ENCODE measurements at places on chromosomes 11 and 22.

GRCh38 chr11:102560555-102561011, 30.0 kb upstream of the MMP7 start:
- DNase-seq: peak; percentile 49

GRCh38 chr11:38598418-38598817, 2000.4 kb upstream of the RAG2 start:
- DNase-seq: no peak

DNA sequence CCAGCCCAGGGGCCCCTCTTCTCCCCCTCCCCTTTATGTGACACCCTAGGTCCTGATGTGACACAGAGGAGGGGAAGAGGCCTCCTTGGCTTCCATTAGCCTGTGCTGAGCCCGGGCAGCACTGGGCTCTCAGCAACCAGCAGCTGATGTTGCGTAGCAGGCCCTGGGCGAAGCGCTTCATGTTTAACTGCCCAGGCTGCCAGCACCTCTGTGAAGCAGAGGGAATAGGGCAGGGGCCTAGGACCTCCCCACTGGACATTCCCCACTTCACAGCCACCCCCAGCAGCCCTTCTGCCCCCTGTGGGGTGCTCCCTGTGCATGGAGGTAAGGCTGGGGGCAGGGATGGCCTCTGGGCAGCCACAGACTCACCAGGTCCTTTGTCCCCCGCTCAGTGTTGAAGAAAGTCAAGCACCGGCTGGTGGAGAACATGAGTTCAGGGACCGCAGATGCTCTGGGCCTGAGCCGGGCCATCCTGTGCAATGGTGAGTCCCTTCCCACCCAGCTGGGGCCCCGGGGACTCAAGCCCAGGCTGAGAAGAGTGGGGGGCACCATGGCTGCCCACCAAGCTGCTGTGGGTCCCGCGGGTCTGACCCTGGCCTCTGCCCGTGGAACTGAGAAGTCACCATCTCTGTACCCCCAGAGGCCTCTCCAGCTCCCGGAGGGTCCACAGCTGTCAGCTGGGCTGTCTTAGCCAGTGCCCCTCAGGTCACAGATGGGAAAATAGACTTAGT, 11.6 kb downstream of the PICK1 start:
- no peak for DNase-seq

DNA sequence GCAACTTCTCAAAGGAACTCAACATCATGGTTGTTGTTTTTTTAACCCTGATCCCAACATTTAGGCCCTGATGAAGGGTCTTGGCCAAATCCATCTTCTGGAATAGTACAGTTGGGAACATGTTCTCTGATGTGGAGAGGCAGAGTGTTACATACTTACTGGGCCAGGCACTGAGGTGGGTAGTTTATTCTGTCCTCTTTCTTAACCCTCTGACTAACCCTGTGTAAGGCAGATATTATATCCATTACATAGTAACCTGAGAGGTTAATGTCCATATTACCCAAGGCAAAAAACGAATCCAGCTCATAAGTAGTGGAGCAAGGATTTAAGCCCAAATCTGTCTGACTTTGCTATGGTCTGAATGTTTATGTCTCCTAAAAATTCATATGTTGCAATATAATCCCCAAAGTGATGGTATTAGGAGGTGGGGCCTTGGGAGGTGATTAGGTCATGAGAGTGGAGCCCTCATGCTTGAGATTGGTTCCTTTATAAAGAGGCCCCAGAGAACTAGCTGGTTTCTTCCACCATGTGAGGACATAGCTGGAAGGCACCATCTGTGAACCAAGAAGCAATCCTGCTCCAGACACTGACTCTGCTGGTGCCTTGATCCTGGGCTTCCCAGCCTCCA, 16.3 kb downstream of the PPFIBP2 start:
- no peak for DNase-seq

DNA sequence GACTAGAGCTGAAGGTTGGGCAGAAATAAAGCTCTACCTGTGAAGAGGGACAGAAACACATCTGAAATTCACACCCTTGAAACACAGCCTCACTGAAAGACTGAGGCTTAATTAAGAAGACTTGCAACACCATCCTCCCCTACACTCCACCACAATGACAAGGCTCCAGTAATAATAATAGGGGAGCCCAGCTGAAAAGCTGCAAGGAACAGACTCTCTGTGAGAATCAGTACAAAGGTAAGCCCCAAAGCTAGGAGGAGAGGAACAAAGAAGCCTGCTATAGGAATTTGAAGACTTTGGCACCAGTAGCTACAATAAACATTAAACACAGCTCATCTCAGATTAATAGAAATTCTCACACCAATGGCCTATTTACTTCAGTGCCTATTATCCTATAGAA, 176.9 kb downstream of the FAT3 start:
- DNase-seq: no peak

- DNase-seq: no peak
These were observed 27.7 kb upstream of the SMCO4 start for GRCh38 chr11:93570759-93571413.

DNA sequence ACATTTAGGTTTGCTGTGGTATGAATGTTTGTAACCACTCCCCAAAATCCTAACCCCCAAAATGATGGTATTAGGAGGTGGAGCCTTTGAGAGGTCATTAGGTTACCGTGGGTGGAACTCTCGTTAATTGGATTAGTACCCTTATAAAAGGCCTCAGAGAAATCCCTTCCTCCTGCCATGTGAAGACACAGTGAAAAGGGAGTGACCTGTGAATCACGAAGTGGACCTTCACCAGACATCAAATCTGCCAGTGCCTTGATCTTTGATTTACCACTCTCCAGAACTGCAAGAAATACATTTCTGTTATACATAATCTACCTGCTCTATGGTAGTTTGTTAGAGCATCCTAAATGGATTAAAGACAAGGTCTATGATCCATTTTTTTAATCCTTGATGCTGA, 12.6 kb upstream of the PICALM start:
- no peak for DNase-seq

GRCh38 chr11:104060004-104060794, 23.8 kb downstream of the DDI1 start:
- DNase-seq: no peak
